CD4-positive, alpha-beta T cell treated with Interleukin-1 beta for 1 hour (primary cell): ENCODE measurements at places on chromosomes 12 and 14.

GRCh38 chr12:19971361-19972280 lies 396.7 kb upstream of the PDE3A start:
- DNase-seq = no peak

DNA sequence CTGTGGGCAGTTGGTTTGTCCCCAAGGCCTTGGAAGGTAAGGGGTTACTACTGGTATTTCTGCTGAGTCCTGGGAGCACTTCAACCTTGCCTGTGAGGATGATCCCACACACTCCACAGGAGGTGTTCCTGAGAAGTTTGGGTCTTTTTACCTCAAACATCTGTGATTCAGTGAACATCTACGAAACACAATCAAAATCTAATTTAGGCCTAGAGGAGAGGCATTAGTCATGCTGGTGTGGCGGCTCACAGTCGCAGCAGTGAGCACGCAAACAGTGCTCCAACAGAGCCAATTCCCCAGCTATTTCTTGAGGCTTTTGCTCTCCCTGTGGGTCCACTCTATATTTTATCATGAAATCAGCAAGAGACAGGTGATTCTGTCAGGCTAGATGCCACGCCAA lies 107.6 kb downstream of the APAF1 start:
- DNase-seq = no peak

DNA sequence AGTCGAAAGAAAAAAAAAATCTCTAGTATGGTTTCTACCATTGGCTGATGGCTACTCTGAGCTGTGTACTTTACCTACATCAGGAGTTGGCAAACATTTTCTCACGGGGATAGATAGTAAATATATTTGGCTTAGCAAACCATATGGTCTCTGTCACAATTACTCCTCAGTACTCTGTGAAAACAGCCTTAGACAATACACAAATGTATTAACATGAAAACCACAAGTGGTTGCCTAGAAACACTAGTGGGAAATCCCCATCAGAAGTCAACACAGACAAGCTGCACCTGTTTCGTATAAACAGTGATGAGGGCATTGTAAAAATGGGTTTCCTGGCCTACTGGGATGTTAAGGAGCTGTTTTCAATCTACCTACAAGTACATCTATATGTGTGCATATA lies 84.6 kb upstream of the NAV3 start:
- peak; percentile 4 for DNase-seq

GRCh38 chr14:99648027-99648784 lies 3.3 kb downstream of the HHIPL1 start:
- DNase-seq = no peak

DNA sequence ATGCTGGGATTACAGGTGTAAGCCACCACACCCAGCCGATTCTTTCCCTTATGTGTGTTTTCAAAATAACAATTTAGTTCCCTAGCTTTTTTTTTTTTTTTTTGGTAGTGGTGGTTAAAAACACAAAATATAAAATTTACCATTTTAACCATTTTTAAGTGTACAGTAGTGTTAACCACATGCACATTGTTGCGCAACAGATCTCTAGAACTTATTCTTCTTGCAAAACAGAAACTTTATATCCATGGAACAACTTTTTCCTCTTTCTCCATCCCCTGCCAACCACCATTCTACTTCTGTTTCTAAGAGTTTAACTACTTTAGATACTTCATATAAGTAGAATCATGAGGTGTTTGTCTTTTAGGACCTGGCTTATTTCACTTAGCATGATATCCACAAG lies 1.1 kb upstream of the NDUFA12 start:
- no peak for DNase-seq
